Glomerular endothelial cell (primary cell): ENCODE measurements at places on chromosomes 16 and 17. TPM values are rescaled to one million over a fixed set of nuclear protein-coding genes. Genes with fewer than 3 reads are reported as not detected.

The RNF222 gene
- not detected in 2 replicates for total RNA-seq

The NECAB2 gene
- not detected in 2 replicates for total RNA-seq

The KRTAP16-1 gene
- not detected in 2 replicates for total RNA-seq

The RASL10B gene
- total RNA-seq: 1.5 and 3.8 TPM in 2 replicates

The GNG13 gene
- total RNA-seq: not detected in 2 replicates

DNA sequence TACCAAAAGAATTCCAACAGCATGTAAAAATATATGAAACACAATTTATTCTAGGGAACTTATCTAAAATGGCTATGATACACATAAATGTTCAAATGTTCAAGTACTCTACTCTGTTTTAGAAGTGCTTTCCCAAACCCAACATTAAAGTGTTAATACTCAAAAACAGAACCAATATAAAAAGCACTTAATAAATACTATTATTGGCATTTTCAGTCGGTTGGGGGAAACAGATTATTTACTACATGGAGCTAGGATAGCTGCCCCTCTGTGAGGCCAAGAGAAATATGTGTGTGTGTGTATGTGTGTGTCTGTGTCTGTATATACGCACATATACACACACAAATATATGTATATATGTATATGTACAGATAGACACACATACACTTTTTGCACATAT lies 32.1 kb upstream of the BRIP1 start:
- no peak for DNase-seq

GRCh38 chr16:23695756-23696155 lies 17.1 kb downstream of the PLK1 start:
- DNase-seq: no peak

GRCh38 chr17:48299760-48300159 lies 130.3 kb downstream of the SKAP1 start:
- no peak for DNase-seq

GRCh38 chr16:8108991-8109509 lies 481.3 kb downstream of the TMEM114 start:
- DNase-seq: no peak

- peak; percentile 94 for DNase-seq
These were observed 39.0 kb downstream of the SMURF2 start for GRCh38 chr17:64622931-64623654.

DNA sequence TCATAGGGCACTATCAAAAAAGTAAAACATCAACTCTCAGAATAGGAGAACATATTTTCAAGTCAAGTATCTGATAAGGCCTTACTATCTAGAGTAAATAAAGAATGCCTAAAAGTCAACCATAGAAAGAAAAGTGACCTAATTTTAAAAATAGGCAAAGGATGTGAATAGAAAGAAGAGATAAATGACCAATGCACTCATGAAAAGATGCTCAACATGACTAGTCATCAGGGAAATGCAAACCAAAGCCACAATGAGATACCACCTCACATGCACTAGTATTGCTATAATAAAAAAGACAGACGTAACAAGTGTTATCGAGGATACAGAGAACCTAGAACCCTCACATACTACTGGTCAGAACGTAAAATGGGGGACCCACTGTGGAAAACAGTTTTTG lies 90.8 kb downstream of the DYNLRB2 start:
- no peak for DNase-seq

- no peak for DNase-seq
These were observed 24.5 kb downstream of the RCVRN start for GRCh38 chr17:9880582-9880999.

GRCh38 chr16:4011940-4012629 lies 104.2 kb downstream of the ADCY9 start:
- DNase-seq: no peak

GRCh38 chr17:55424893-55425540 lies 3.4 kb upstream of the MMD start:
- no peak for DNase-seq

DNA sequence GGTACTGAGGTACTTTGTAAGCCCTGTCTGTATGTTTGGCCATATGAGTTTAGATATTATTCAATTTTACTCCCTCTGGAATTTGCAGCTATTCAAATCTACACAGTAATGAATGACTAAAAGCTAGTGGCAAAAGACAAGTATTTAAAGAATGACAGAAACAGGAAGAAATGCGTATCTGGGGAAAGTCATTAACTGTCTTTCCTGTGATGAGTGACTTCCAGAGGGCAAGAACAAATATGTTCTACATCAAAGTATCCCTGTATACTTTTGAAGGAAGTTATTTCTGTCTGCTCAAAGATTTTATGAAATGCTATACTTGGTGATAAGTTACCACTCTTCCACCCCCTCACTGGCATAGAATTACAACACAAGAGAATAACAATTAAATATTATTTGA lies 489.3 kb upstream of the SOX9 start:
- DNase-seq: no peak

GRCh38 chr16:12317121-12317810 lies 340.7 kb downstream of the SNX29 start:
- DNase-seq: no peak

GRCh38 chr17:33990943-33991706 lies 264.0 kb upstream of the CCL2 start:
- no peak for DNase-seq

DNA sequence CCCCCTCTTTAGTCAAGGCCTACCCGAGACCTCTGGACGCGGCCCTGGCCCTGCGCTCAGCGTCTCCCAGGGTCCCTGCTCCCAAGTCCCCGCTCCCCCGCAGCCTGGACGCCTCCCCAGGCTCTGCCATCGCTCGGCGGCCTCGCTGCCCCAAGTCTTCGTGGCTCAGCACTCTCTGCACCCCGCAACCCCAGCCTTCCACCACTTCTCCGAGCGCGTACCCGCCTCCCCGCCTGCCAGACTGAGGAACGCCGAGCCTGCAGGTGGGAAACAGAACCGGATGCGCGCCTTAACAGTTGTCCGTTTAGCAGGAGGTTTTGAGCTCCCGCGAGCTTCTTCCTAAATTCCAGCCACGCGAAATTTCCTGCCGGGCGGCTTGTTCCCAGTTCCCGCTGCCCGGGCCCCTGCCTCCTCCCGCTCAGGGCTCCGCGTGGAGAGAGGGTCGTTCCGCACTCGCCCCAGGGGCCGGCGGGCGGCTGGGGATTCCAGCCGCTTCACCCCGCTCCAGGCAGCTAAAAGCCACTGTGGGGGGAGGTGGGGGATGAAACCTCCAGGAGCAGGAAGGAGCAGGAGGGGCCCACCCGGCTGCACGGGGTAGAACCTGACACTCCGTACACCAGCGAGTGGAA lies 87.7 kb downstream of the KCNJ12 start:
- no peak for DNase-seq
